Small intestine (tissue), 16 donors: ENCODE measurements at places on chromosomes 7 and 10. TPM values are rescaled to one million over a fixed set of nuclear protein-coding genes. Genes with fewer than 3 reads are reported as not detected.

The CHN2 gene
- polyA plus RNA-seq = 124 TPM

The ZNF425 gene
- 0.45 TPM for polyA plus RNA-seq

The KCNMA1 gene
- 8.4 TPM for polyA plus RNA-seq

The NPY gene
- 4.3 TPM for polyA plus RNA-seq

The C10orf62 gene
- not detected for polyA plus RNA-seq

The CARD11 gene
- 0.67 TPM for polyA plus RNA-seq

The CCDC6 gene
- 16.5 TPM for polyA plus RNA-seq

The SPAM1 gene
- not detected for polyA plus RNA-seq

The CYP2W1 gene
- 1,098 TPM for polyA plus RNA-seq

The SPDYE18 gene
- polyA plus RNA-seq = 0.81 TPM

DNA sequence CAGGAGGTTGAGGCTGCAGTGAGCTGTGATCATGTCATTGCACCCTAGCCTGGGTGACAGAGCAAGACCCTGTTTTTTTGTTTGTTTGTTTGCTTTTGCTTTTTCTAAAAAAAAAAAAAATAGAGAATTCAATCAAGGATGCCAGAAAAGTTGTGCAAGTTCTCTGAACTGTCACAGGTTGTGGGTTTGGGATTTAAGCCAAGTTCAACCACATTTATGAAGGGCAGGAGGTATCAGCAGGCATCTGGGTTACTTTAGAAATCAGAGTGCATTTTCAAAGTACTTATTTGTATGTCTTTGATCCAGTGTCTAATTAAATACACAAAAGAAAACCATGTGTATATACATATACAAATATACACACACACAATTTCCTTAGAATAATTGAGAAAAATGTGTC is 151.2 kb upstream of the MINDY3 start:
- DNase-seq = no peak

DNA sequence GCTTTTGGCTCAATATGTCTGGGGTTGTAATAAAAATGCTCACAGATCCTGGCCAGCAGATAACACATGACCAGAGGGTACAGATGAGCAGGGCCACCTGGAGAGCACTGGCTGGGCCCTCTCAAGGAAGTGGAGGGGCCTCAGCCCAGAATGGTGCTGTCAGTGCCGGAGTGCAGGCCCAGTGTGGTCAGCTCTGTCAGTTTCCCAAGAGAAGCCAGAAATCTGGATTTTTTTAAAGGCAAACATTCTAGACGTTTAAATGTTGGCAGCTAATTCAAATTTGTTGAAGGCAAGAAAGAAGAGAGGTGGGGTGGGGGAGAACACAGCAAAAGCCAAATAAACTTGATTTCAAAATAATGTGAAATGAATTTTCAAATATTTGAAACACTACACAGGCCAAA is 2.0 kb downstream of the C10orf105 start:
- DNase-seq = no peak

DNA sequence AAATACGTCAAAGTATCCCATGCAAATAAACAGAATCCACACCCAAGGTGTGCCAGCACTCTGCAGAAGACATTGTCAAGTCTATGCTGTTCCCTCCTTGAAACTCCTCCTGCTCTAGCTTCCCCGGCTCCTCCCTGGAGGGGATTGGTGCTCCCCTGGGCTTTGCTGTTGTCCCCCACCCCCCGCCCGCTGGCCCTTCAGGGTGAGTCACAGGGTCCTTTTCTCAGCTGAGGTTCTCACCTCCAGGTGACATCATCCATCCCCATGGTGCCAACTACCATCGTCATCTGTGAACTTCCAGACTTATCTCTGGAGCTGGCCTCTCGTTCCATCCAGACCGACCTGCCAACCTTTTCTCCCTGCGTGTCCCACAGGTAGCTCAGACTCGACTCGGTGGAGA is 77.0 kb downstream of the ITIH5 start:
- no peak for DNase-seq

DNA sequence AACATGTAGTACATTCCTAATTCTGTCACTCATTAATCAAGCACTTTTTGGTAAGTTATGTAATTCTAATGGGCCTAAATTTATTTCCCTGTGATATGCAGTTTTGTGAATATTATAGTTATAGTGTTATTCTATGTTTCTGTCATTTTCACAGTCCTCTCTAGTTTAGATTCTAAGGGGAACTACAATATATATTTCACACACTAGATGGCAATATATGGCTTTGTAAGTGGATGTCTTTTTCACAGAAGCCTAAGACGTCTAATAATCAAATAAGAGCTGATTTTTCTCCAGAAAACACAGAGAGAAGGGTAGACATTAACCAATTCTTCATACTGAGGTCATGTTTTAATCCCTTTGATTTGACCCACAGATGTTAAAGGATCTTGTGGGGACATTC is 18.0 kb downstream of the RNLS start:
- peak; percentile 20 for DNase-seq

DNA sequence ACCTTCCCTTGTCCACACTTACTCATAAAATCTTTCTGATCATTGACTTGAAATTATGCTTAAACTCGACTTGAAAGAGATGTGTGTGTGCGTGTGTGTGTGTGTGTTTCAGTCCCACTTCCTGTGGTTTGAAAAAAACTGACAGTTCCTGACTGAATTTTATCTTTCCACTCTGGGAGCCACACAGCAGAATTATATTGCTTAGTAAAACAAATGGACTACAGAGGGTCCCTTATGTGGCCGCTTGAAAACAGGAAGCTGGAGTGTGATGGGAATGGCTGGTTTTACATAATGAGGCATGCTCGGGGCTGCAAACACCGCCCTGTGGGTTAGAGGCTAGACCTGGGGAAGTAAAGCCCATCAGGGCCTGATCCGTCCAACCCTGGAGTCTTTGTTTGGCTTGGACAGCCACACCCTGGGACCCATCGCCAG is 54.8 kb downstream of the LYZL1 start:
- DNase-seq = no peak

GRCh38 chr7:70182521-70182920 is 584.2 kb downstream of the AUTS2 start:
- DNase-seq = no peak

GRCh38 chr7:3778345-3778744 is 477.3 kb downstream of the SDK1 start:
- DNase-seq = no peak

DNA sequence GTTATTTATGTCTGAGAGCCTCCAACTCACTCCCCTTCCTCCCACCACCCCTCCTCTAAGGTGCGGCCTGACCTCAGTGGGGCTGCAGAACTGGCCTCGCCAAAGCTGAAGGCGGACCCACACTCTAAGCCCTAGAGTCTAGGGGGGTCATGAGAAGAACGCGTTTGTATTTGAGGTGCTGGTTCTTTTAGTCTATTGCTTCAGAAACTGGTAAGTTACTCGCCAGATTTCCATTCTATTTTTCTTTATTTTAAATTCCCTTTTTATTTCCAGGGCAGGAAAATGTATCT is 357.5 kb downstream of the DNAJB6 start:
- DNase-seq = no peak

GRCh38 chr7:142522735-142523134 is 226.5 kb upstream of the PRSS1 start:
- DNase-seq = no peak

DNA sequence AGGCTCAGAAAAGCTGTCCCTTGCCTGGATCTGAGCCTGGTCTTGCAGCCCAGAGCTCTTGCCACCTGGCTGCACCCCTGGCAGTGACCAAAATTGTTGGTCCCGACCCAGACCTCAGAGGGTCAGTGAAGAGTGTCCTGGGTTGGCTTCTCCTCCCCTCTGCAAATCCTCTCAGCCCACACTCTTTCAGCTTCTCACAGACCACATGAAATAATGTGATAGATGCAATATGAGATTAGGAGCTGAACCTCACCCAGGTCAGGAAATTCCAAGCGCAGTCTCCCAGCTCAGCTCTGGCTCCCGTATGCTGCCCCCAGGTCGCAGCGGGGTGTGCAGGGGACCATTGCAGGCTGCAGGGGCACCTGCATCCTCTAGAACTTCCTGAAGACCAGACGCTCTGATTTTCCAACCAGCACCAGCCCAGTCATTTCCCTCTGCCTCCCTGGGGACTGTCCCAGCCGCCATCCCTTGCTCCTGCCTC is 19.6 kb upstream of the RET start:
- no peak for DNase-seq

- DNase-seq = no peak
These were observed 67.1 kb downstream of the MTURN start for GRCh38 chr7:30201921-30202320.

DNA sequence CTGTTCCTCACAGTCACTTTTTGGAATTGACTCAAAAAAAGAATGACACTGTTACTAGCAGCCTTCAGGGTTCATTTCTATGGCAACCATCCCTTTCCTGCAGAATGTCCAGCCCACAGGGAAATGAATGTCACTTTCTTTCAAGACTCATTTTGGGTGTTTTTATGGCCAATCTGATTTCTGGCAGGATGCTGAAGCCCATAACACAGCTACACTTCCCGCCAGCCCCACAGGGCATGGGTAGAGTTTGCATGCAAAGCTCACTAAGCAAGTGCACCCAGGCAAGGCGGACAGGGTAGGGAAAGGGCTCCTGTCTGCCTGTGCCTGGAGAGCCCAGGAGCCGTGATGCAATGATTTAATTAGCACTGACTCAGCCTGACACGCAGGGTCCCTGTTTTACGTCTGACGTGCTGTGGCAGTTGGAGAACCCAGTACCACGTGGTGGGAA is 26.1 kb upstream of the GPAM start:
- no peak for DNase-seq

- DNase-seq = no peak
These were observed 1111.4 kb downstream of the SORCS1 start for GRCh38 chr10:106053061-106053460.

DNA sequence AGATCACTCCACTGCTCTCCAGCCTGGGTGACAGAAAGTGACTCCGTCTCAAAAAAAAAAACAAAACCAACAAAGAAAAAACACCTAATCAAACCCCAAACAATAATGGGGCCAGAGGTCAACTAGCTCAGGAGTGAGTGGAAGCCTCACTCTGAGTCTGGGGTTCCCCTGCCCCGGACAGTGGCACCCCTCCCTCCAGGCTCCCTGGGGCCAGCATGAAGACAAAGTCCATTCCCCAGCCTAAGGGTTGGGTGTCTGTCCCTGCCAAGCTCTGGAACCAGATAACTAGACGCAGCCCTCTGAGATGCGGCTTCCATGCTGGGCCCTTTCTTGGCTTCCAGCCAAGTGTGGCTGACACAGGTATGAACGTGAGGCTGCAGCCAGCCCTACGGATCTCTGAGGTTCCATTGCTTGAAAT is 1.7 kb upstream of the FUOM start:
- peak; percentile 96 for DNase-seq

DNA sequence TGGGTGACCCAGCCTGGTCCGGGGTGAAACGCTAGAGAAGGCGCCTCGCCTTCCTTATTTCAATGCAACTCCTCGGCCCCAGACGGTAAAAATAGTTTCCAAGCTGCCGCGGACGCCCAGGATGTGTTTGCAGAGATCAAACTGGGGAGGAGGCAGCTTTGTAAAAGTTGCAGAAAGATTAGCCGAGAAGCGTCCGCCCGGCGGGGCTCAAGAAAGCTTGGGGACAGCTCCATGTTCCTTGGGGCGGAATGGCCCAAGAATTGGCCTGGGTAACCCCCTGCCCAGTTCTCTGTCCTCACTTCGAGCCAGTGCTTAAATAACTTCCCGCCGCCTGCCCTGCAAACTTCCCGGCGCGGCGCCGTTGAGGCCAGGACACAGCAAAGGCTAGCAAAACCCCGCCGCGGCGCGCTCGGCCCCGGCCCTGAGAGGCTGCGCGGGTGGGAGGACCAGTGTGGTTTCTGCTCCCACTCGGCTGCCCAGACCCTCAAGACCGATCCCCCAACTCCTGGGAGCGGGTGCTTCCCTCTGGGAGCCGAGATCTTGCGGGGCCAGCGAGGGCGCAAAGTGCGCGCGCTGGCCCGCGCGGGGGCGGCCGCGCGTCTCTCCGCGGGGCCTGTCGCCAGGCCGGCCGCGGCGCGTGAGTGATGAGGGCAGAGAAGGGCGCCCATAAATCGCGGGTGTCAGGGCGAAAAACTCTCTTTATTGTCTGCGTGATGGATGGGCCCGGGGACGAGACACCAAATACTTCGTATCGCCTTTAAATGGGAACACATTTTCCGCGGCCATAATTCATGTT is 6.3 kb upstream of the ZNF503 start:
- DNase-seq = peak; percentile 46

DNA sequence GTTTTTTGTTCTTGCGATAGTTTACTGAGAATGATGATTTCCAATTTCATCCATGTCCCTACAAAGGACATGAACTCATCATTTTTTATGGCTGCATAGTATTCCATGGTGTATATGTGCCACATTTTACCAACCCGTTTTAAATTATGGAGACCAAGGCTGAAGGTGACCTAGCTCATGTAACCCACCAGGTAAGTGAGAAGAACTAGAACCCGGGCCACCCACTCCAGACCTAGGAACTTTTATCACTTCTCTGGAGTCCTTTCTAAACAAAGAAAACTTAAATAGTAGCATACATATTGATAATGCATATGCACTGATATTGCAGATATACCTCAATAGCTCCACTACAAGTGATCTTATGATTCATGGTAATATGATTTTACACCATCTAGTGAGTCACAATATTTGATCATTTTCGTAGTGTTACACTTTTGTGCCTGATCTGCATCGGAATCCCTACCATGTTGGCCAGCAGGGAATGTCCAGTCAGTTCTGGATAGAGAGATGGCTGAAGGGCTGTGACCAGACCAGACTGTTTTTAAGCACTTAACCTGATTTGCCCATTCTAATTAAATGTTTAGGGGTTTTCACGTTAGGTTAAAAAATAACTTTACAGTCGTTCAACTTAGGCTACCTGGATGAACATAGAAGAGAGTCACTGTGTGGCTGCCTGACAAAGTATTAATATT is 15.2 kb downstream of the CUZD1 start:
- no peak for DNase-seq
